Tongue (tissue), 3 donors: ENCODE measurements at places on chromosomes 16 and 17. TPM values are rescaled to one million over a fixed set of nuclear protein-coding genes. Genes with fewer than 3 reads are reported as not detected.

DNA sequence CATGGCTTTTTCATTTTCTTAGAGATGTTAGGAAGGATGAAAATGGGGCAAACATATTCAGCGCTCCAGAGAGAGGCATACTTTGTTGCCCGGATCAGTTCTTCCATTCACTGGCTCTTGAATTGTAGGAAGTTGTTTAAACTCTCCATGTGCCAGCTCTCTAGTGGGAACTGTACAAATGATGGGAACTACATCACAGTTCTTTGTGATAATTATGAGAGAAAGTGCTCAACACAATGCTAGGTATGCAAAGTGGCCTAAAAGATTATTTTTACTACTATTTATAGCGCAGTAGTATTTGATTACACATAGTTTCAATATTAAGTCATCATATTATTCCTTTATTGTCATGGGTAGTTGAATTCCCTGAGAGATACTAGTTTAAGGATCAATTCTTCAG lies 268.5 kb downstream of the RBFOX1 start:
- no peak for DNase-seq

DNA sequence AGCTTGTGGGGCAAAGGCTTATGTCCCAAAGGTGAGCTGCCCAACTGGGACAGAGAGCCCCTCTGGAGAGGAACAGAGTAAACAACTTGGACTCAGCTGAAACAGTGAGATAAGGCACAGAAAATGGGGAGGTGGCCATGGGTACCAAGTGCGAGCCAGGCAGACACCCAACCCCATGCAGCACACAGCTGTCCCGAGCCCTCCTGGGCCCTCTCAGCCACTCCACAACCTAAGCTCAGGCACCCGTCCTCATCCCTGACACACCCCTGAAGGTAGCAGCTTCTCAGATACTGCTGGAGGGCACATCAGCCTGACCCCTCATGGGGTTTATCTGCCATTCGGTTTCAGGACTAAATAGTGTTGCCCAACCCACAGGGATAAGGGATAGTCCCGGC lies 4.8 kb upstream of the GFOD2 start:
- DNase-seq: no peak

- peak; percentile 78 for DNase-seq
Measured at GRCh38 chr17:81432941-81433340, 37.7 kb downstream of the BAHCC1 start.

Gene ZACN
- not detected for total RNA-seq

- DNase-seq: no peak
Measured at GRCh38 chr17:78409191-78409928, 30.9 kb downstream of the PGS1 start.

DNA sequence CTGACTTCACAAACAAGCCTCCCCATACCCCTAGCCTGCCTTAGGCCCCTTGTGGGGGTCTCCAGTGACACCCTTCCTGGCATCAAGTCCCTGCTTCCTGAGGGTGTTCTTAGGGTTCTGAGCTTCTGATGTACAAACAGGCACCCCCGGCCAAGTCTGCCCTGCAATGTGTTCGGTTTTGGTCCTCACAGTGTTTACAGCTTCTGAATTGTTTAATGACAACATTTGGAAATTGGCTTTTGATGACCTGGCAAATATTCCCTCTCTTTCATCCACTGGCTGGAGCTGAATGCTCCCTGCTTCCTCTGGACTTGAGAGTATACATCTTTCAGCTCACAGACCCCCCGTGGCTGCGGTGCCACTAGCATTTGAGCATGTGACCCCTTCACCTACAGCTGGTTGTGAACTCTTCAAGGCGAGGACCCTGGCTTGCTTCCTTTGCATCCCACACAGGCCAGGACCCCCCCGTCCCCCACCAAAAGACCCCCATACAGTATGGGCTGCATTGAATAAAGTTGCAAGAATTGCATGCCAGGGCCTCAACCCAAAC lies 180.8 kb downstream of the KATNIP start:
- no peak for DNase-seq

- DNase-seq: no peak
Measured at GRCh38 chr17:40951011-40951622, 13.7 kb upstream of the KRT23 start.

GRCh38 chr16:84016477-84016876 lies 26.1 kb downstream of the SLC38A8 start:
- no peak for DNase-seq
